ENCODE measurements at places on chromosomes 7 and 10.

- no peak for DNase-seq
These were observed 31.9 kb downstream of the LCOR start for GRCh38 chr10:96863922-96864543.

DNA sequence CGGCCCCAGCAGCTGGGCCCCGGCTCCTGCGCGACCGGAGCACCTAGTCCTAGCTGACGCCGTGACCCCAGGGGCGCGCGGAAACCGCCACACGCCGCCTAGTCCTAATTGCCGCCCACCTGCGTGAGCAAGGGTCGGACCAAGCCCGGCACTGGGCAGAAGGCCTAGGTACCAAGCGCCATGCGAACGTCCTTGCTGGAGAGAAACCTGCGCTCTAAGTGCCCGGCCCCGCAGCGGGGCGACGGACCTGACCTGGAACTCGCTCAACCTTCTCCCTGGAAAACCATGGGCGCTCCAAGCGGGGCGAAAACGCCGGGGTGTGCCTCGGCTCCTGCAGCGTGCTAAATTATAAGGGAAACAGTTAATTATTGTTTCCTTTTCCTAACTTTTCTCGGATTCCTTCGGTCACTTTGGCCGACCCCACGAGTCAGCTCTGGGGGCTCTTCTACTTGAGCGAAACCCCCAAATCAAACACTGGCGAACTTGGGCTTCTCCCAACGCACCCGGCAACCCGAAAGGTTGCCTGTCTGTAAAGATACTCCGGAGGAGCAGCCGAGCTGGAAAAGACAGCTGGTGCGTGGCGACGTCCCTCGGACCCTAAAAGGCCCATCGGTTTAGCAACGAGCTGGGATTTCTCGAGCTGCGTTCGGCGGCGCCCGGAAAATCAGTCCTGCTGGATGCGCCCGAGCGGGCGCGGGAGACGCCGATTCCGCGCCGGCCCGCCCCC lies 5.3 kb upstream of the EBF3 start:
- no peak for DNase-seq

DNA sequence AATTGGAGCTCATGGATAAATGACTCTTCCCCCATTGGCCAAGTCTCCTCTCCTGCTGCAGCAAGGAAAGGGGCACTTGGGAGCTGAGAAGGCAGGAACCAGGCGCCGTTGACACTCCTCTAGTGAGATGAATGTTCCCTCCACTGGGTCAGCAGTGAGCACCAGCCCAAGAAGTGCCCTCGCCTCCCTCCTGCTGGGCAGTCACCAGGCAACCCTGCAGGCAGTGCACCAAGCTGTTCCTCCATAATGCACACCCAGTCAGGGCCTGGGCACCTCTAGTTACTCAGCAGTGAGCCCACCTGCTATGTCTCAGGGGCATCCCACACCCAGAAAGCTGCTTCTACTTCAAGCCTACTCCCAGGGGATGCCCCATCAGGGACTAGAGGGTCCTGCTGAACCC lies 84.3 kb downstream of the KCNMA1 start:
- DNase-seq: no peak

DNA sequence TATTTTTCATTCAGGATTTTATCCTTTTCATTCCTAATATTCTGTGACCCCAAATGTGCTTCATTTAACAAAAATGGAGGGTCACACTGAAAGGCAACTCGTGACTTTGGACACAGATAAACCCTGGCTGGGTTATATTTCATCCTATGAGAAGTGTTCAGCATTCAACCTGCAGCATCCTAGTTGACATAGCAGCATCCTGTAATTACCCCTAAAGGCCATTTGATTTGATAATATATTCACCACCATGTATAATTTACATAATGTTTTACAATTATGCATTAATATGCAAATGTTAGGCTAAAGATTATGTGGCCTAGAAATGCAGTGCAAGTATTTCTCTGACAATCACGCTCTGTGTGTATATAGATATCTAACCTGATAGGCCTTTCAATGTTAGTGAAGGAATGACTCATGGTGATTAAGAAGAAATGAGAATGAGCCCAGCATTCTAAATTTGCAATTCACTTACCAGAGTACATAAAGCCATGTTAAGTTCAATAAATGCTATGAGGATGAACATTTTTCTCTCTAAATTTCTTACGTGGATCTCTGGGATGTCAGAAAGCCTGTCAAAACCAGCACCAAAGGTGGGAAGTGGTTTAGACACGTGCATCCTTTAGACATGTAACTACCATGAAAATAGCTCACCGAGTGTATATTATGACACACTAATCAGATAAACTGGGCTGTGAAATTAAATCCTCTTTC lies 337.7 kb upstream of the AOAH start:
- DNase-seq: no peak

DNA sequence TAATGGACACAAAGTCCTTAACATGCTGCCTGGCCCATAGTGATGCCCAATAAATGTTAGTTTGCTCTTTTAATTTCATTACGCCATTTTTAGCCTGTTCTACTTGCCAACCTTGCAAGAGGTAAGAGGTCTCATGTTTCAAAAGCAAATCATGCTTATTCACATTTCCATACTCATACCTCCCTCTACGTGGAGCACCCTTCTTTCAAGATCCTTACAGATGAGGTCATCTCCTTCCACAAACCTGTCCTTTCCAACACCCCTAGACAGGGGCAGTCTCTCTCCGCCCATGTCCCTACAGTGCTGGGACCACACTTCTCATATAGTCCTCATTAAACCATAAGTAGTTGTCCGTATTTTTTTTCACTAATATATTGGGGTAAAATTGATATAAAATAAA lies 271.3 kb downstream of the FGFR2 start:
- DNase-seq: no peak
